ENCODE measurements at places on chromosomes 16 and 17.

DNA sequence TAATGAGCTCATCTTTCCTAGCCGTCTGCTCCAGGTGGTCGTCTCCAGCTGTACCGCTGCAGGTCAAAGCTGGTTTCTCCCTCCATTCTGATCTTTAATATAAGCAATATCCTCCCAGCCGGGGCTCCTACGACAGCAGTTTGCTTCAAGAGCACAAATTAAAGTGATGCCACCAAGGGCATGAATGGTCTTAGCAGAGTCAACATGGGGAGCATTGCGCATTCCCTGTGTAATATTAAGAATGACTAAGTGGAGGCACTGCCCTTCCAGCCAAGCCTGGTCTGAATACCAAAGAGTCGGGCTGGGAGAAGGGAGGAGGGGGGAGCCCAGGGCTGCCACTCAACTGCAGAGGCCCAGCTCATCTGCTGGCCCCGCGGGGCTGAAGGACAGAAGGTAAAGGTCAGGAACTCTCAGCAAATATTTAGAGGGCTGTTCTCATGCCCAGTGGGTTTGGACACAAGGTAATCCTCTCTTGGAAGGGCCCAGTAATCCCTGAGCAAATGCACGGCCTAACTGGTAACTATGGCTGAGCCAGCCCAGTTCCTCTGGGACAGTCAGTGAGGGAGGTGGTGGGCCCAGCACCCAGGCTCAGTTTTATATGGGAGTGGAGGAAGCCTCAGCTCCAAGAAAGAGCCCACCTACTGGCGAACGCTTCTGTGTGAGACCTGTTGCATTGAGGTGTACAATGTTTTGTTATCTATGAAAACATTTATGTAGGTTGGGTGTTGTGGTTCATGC, 121.2 kb downstream of the IRX3 start:
- DNase-seq, result no peak

GRCh38 chr17:50551433-50551815, 4.5 kb downstream of the SPATA20 start:
- no peak for DNase-seq

- DNase-seq, result no peak
Measured at GRCh38 chr16:55491691-55492090, 12.7 kb downstream of the MMP2 start.

- no peak for DNase-seq
Measured at GRCh38 chr16:8199390-8199789, 390.9 kb downstream of the TMEM114 start.

GRCh38 chr16:48879223-48880122, 269.5 kb upstream of the N4BP1 start:
- no peak for DNase-seq

- DNase-seq, result no peak
Measured at GRCh38 chr16:22316411-22316811, 19.2 kb downstream of the POLR3E start.

- no peak for DNase-seq
Measured at GRCh38 chr17:75511610-75512575, 3.4 kb downstream of the CASKIN2 start.

GRCh38 chr16:54283725-54284318, 2.8 kb downstream of the IRX3 start:
- DNase-seq, result peak; percentile 19

DNA sequence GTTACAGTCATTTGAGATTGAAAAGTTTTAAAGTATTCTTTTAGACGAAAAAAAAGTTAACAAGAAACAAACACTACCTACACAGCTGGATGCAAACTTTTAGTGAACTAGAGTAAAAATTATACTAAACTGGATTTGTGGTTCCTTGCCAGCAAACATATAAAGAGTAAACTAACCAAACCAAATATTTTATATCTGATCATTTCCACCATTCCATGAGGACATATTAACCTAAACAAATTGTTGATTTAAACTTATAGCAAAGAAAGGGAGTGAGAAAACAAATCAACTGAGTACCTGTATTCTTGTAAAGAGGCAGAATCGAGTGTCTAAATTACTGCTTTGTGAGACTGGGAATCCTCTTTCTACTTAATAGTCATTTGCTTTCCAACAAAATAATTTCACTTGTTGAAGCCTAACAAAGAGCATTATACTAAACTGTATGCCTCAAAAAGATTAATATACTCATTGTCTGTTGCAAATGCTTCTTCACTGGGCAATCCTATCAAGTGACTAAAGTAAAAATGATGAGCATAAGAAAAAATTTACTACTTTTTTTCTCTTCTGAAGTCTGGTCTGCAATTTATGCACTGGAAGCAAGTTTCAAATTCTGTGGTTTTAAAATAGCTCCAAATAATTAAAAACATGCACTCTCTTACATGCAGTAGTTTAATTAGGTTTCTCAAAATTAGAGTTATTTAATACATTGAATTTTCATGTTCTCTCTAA, 37.5 kb downstream of the AKAP10 start:
- DNase-seq, result peak; percentile 58

DNA sequence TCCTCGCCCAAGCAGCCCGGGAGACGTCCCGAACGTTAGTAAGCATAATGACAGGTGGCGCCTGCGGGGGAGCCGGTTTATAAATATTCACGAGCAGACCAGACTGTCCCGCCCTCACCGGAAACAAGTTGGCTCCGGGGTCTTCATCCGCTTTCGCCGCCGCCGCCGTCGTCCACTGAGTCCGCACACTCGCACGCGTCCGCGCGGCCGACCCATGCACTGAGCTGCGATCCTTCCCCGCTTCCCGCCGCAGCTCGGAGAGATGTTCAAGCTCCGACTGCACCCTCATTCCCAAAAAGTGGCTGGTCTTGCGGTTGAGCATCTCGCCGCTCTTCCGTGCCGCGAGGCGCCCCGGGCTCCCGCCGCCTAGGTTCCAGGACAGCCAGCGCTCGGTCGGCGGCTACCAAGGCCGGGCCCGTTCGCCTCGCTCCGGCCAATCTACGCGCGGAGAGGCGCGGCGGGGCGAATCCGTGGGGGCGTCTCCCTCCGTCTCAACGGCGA, 385 bp downstream of the CFAP119 start:
- peak; percentile 23 for DNase-seq

GRCh38 chr17:57751348-57751971, 6.4 kb upstream of the CCDC182 start:
- no peak for DNase-seq

DNA sequence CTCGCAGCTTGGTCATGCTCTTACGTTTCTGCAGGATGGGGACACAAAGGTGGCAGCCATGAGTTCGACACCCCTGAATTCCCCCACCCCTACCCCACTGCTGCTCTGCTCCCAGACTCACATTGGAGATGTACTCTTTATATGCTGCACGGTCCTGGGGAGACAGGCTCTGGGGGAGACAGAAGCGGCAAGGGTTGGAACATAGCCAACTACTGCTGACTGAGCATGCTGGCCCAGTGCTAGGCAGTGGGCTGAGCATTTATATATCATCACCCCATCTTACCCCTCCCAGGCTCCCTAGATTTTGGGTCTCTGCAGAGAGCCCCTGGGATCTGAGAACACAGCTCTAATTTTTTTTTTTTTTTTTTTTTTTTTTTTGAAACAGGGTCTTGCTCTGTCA, 8.1 kb upstream of the ATXN7L3 start:
- no peak for DNase-seq

- no peak for DNase-seq
Measured at GRCh38 chr17:11823862-11824261, 173.4 kb downstream of the ZNF18 start.

GRCh38 chr17:35568561-35568960, 7.9 kb upstream of the SLFN14 start:
- no peak for DNase-seq

DNA sequence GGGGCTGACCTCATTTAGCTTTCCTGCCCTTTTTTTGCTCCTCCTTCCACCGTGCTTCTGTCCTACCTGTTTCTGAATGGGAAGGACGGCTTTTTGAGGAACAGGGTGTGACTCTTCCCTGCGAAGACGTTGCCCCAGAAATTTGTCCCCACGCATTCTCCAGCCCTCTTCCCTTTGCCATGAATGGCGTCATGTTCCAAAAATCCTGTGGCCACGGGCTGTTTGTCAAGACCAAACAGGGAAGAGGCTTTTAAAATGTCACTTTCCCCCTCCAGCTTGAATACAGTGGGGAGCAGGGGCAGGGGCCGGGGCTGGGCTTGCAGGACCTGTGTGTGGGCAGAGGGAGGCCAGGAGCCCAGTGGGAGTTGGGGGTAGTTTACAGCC, 13.9 kb downstream of the MPRIP start:
- no peak for DNase-seq

DNA sequence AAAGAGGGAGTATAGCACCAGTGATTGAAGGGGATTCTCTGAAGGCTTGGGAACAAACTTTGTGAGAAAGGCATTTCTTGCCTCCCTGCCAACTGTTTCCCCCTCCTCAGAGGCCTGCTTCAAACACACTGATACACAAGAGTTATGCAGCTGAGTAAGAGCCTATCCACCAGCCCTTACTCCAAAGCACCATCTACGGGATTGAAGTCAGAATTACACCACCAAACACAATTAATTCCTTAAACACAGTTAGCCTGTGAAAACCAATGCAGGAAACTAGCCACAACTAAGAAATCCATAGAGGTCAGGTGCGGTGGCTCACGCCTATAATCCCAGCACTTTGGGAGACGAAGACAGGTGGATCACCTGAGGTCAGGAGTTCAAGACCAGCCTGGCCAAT, 138.3 kb downstream of the SHCBP1 start:
- no peak for DNase-seq

DNA sequence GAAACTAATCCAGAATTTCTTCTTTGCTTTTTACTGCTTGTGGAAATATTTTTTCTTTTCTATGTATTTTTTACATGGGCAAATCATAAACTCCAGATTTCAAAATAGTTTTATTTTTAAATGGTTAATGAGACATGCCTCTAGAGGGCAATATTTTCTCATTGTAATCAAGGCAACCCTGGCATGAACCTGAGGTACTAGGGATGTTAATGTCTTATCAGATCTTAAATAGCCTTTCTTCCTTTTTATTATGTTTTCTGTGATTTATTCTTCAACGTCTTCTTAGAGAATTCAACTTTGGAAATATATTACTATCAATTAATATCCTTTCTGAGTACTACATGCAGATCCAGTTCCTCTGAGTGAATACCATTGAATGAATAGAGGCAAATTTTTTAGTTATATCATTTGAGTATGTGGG, 324.7 kb downstream of the BCAS3 start:
- peak; percentile 51 for DNase-seq

DNA sequence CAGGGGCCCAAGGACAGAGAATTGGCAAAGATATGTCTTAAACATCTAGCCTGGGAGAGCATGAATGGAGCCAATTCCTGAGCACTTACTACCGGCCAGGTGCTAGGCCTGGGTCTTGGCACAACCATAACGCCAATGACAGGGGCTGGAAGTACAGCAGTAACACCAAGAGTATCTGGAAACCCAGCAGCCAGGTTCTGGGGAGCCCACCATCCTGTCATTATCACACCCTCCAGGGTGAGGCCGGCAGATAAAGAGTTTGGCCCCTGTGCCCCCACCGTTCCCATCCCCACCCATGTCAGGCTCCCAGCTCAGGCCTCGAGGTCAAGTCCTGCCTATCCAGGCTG, 508 bp upstream of the TMC8 start:
- DNase-seq, result no peak

- DNase-seq, result no peak
Measured at GRCh38 chr16:22770866-22771265, 43.1 kb upstream of the HS3ST2 start.

DNA sequence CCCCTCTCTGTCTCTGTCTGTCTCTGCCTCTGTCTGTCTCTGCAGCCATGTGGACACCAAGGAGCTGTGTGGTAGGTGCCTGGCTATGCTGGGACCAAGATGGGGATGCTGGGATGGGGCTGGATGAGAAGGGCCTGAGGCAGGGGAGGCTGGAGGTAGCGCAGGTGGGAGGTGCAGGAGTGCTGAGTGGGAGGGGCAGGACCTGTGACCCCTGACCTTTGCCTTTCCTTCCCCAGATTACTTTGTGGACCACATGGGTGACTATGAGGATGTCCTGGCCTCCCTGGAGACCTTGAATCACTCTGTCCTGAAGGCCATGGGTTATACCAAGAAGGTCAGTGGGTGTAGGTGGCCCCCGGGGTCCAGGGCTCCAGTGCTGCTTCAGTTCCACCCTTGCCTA, 12.8 kb downstream of the NECAB2 start:
- DNase-seq, result no peak

- DNase-seq, result no peak
Measured at GRCh38 chr16:17331991-17332390, 138.8 kb downstream of the XYLT1 start.

- DNase-seq, result no peak
Measured at GRCh38 chr16:695355-696089, 5.3 kb upstream of the WDR24 start.

DNA sequence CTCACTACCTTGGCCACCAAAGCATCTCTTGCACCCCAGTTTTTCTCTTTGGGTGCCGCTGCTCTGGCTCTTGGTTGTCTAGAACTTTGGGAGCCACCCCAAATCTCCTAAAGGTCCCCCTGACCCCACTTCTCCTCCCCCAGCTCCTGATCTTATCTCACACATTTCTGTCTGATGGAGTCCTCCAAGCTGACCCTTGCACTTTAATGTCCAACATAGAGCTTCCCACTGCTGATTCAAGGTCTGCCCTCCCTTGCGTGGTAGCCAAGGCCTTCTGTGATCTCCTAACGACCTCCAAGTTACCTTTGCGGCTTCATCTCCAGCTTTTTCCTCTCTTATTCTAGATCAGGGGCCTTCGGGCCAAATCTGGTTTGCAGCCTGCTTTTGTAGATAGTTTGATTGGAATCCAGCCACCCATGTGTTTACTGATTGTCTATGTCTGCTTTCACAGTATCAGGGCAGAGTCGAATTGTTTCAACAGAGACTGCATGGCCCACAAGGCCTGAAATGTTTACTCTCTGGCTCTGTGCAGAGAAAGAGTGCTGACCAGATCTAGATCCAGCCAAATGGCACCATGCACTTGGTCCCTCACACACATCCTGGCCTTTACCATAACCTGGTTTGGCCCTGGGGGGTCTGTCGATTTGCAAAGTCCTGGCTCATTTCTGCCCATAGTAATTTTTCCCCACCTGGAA, 168.6 kb downstream of the HAPSTR1 start:
- no peak for DNase-seq

- no peak for DNase-seq
Measured at GRCh38 chr17:17635126-17635525, 43.6 kb upstream of the PEMT start.

- peak; percentile 16 for DNase-seq
Measured at GRCh38 chr16:19700319-19700781, 17.7 kb downstream of the KNOP1 start.

- DNase-seq, result no peak
Measured at GRCh38 chr17:77783991-77784820, 174.3 kb upstream of the TNRC6C start.
